ENCODE measurements at places on chromosomes 7 and 10.

GRCh38 chr10:49654036-49654693 lies 25.3 kb upstream of the C10orf53 start:
- DNase-seq: no peak

- no peak for DNase-seq
Observed at GRCh38 chr10:73413108-73413527, 740 bp downstream of the ANXA7 start.

DNA sequence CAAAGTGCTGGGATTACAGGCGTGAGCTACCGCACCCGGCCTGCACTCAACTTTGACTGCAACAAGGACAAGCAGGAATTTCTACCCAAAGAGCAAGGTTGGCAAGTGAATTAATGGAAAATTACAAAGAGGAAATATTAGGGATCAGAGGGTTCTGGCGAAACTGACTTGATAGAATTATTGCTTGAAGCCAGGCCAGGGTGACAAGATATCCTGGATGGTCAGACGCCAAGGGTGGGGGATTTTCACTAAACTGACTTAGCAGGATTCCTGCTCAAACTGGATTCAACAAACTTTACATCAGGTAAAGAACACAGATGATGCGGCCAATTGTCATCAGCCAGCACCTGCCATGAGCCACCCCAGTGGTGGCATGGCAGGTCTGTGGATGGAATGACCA lies 603.6 kb upstream of the MGMT start:
- no peak for DNase-seq

DNA sequence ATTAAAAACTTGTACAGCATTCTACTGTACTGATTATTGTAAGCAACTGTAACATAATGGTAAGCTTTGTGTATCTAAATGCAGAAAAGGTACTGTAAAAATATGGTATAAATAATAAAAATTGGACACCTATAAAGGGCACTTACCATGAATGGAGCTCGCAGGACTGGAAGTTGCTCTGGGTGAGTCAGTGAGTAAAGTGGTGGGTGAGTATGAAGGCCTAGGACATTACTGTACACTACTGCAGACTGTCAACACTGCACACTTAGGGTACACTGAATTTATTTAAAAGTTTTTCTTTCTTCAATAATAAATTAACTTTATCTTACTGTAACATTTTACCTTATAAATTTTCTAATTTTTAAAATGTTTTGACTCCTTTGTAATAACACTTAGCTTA lies 118.6 kb upstream of the ASAH2 start:
- no peak for DNase-seq

- DNase-seq: no peak
Observed at GRCh38 chr7:104643587-104644217, 315.3 kb downstream of the LHFPL3 start.

DNA sequence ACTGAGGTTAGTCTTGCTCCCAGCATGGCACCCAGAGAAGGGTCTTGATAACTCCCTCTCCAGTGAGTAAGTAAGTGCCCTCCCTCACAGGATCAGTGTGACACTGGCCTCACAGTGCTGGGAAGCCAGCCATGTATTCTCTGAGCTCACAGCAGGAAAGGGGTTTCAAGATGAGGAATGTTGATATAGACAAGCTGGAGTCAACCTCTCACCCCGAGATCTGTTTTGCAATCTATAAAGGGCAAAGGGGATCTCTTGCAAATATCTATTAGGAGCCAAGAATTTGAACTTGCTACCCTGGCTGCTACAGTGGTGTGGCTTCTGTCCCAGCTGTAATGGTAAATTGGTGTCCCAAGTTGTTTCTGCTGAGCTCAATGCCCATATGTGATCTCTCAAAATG lies 70.2 kb upstream of the ADAM12 start:
- no peak for DNase-seq

DNA sequence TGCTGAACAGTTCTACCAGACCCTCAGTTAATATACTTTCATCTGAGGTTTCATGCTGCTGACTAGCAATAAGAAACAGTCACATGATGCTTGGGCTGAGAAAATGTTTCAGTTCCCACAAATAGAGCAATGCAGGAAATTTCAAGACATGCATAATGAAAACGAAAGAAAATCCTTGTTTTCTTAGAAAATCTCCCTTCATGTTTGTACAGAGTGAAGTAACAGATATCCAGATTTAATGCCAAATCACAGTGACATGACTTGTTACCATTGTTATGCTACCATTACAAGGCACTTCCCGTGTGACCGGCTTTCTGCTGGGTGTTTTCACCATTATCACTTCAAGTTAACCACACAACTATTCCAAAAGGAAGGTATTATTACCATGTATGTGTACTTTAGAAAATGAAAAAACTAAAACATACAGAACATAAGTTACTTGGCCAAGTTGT lies 121.7 kb downstream of the DOCK4 start:
- DNase-seq: no peak

- no peak for DNase-seq
Observed at GRCh38 chr10:21318540-21319167, 206.8 kb downstream of the SKIDA1 start.

- DNase-seq: peak; percentile 71
Observed at GRCh38 chr10:17038627-17039026, 91.0 kb downstream of the CUBN start.

GRCh38 chr10:72158176-72158575 lies 57.6 kb upstream of the ANAPC16 start:
- no peak for DNase-seq

DNA sequence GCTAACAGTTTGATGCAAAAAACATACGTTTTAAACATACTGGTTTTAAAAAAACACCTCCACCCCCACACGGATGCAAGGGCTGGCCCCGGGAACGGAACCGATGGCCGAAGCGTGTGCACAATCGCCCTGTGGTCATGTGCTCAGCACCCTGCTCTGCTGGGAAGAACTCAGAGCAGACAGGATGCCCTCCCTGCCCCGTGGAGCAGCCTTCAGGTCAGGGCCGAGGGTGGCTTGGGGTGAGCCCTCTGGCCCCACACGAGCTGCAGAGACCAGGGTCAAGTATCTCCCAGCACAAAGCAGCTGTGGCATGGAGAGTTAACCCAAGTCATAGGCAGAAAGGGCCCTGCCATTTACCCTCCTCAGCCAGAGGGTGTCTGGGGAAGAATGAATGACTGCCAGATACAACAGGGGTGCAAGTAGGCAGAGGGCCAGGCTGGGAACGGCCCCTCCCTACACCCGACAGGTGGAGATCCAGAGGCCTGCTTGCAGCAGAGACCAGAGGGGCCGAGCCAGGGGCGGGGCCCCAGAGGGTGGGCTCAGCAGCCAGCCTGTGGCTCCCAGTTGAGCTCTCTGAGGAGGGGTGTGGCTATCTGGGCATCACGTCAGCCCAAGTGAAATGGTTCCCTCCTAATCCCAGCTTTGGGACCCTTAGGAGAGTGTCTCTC lies 56.8 kb downstream of the ZRANB1 start:
- no peak for DNase-seq

- peak; percentile 7 for DNase-seq
Observed at GRCh38 chr7:10934292-10934691, 39.4 kb upstream of the PHF14 start.

- peak; percentile 10 for DNase-seq
Observed at GRCh38 chr10:101272229-101272868, 43.1 kb upstream of the LBX1 start.

- DNase-seq: no peak
Observed at GRCh38 chr7:131302876-131303707, 24.6 kb upstream of the MKLN1 start.

DNA sequence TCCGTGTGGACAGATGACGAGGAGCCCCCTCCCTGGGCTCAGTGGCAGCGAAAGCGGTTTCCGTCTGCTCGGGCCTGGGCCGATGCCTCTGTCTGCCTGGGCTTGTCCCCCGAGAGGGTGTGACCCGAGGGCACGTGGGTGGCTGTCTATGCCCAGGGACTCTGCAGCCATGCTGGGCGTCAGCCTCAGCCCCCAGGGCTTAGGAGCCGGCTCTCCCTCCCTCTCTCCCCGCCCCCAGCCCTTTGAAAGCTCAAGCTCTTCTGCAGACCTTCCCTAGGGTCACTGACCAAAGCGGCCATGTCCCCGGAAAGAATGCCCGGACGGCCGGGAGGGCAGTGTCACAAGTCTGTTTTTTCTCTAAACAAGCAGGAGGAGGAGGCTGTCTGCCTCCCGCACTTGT lies 7.1 kb downstream of the MICALL2 start:
- no peak for DNase-seq

GRCh38 chr10:22110761-22111160 lies 107.1 kb downstream of the EBLN1 start:
- DNase-seq: no peak

DNA sequence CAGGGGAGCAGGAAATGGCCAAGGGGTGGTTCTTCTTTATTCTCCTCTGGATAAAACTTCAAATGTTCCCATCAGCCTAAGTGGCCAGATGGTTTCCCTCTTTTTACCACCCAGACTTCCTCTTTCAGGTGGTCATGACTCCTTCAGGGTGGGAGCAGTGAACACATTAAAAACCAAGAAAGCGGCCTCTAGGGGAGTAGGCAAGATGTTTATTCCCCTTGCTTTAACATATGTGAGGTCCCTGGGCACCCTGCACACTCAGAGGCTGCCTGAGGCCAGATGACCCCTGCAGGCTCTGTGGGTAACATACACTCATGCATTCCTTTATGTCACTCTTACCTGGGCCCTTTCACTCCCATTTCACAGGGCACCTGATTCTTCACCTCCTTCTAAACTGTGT lies 357.4 kb downstream of the ABCA13 start:
- DNase-seq: no peak

All from AG09309 (cell line).